Activated CD4-positive, alpha-beta T cell treated with anti-CD3 and anti-CD28 coated beads, Interleukin-2, amount 50 U/mL, for 16 hours (primary cell): ENCODE measurements at places on chromosomes 3 and 15.

GRCh38 chr3:151345859-151346258 lies 16.5 kb upstream of the P2RY13 start:
- DNase-seq = no peak

DNA sequence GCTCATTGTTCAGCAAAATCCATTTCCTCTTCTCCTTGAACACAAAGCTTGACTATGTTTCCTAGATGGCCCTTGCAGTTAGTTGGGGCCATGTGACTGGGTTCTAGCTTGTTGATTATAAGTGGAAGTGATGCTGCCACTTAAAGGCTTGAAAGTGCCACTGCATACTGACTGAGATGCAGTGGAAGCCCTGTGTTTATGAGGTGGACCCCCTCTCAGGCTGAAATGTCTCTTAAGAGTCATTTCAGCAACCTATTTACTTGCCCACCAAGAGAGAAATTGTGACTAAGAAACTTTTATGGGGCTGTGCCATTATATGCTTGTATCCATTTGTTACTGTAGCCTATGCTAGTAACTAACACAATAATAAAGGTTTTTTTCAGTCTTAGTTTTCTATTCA lies 8.4 kb upstream of the ANP32A start:
- peak; percentile 35 for DNase-seq

GRCh38 chr15:83278191-83278590 lies 6.3 kb downstream of the BNC1 start:
- DNase-seq = no peak

DNA sequence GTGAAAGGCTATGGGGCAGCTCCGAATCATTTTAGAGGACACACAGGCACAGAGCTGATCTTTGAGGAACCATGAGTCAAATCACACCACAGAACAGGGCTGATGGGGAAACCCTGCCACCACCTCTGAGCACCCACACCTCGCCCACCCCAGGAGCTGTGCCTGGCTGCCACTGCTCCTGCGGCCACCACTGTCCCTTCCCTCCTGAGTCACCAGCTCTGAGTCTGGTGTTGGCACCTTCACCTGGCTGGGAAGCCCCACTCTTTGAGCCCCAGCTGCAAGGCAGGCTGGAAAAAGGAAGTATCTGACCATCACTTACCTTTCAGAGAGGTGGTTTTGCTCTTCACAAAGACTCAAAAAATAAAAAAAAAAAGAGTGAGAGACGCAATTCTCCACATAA lies 63.6 kb upstream of the MEF2A start:
- peak; percentile 81 for DNase-seq

- no peak for DNase-seq
Measured at GRCh38 chr15:59885832-59886231, 118.3 kb upstream of the FOXB1 start.

GRCh38 chr3:3069723-3070122 lies 40.5 kb downstream of the IL5RA start:
- no peak for DNase-seq

DNA sequence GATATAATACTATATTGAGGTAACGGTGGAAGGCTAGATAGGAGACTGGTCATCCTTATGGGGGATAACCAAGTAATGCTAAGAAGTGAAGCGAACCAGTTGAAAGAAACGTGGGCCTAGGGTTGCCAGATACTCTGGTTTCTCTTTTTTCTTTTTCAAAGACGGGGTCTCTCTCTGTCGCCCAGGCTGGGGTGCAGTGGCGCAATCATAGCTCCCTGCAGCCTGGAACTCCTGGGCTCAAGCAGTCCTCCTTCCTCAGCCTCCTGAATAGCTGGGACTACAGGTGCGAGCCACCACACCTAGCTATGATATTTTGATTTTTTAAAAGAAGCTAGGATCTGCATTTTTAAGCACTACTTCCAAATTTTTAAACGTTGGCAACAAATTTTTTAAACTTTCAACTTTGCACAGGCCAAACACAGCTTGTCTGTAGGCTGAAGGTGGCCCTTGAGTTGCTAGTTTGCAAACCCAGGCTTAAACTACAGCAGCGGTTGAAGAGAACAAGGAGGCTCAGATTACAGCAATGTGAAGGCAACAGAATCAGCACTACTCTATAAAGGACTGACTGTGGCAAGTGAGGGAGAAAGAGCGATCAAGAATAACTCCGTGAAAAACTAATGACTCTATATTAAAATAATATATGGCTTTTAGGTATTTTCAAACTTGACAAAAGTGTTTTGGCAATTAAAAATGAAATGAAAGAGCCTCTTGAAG lies 1.2 kb upstream of the RUBCN start:
- no peak for DNase-seq

- no peak for DNase-seq
Measured at GRCh38 chr3:167992381-167992780, 103.3 kb downstream of the GOLIM4 start.

- no peak for DNase-seq
Measured at GRCh38 chr15:72781631-72782030, 1.9 kb downstream of the ADPGK start.

- no peak for DNase-seq
Measured at GRCh38 chr15:36844534-36844998, 255.8 kb downstream of the MEIS2 start.

GRCh38 chr3:55165704-55166405 lies 238.0 kb upstream of the LRTM1 start:
- no peak for DNase-seq

DNA sequence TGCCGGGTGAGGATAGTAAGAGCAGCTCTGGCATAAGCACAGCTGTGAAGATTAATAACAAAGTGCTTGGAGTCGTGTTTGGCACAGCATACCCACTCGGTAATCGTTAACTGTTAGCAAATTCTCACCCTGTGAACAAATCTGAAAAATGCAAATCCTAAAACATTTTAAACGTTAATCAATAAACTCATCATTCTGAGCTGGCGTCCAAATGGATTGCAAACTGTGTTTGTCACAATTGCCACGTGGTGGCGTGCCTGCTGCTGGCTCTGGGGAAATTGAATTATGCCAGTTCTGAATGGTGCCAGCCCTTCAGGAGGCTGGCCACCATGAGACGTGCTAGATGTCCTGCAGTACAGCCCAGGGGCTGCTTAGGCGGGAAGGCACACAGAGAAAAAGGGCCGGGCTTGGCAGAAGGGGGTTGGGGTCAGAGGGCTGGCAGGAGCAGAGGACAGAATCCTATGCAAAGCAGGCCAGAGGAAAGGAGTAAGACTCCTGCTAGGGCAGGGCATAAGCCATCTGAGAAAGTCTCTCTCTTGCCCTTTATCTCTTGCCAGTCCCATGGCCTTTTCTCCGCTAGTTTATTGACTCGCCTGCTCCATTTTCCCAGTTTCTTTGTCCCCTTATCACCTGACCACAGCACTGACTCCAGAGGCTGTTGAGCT lies 22.1 kb upstream of the POLG start:
- DNase-seq = peak; percentile 18

- DNase-seq = no peak
Measured at GRCh38 chr3:62548528-62549205, 175.3 kb upstream of the FEZF2 start.

GRCh38 chr3:4321732-4322131 lies 18.6 kb downstream of the SETMAR start:
- DNase-seq = no peak

- no peak for DNase-seq
Measured at GRCh38 chr15:83057696-83058376, 9.2 kb downstream of the BTBD1 start.

GRCh38 chr3:52231502-52232278 lies 6.2 kb upstream of the TLR9 start:
- peak; percentile 86 for DNase-seq

GRCh38 chr3:18870074-18870640 lies 278.2 kb upstream of the KCNH8 start:
- DNase-seq = peak; percentile 42

DNA sequence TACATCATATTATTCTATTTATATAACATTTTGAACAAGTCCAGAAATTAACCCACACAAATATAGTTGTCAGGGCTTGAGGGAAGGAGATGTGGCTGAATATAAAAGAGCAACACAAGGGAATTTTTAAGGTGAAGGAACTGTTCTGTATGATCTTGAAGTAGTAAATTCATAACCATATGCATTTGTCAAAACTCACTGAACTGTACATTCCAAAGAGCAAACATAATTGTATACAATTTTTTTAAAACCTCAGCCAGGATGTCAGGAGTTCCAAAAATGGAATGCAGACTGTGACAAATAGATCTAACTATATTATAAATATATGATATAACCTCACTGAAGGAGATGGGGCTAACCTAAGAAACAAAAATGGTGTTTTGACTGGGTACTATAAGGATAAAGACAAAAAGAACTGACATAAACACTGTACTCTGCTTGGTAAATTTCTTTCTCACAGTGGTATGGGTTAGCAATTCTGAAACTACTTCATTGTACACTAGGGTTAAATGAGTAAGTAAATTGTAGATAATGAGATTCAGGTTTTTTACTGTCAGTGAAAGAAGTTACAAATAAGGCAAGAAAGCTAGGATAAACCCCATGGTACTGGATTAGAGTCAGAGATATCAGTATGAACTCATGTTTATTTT lies 14.4 kb downstream of the GOLGB1 start:
- DNase-seq = peak; percentile 79

GRCh38 chr3:127846576-127846975 lies 24.3 kb upstream of the MGLL start:
- DNase-seq = no peak

DNA sequence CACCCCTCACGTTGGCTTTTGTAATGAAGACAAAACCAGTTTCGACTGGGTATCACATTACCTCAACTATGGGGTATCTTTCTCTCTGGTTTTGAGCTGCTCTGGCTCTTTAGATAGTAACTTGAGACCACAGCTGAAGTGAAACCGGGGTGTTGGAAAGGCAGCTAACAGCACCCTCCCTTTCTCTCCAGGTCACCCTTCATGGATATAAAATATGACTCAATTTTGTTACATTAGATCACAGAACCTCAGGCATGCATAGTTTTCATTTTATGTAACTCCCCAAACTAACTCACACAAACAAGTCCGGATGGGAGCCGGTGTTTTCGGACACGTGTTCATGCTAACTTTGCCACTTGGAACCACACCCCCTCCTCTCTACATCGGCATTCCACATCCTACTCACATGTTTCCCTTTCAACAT lies 90.7 kb downstream of the NR2F2 start:
- no peak for DNase-seq

GRCh38 chr3:50354186-50354764 lies 3.6 kb downstream of the CYB561D2 start:
- no peak for DNase-seq

DNA sequence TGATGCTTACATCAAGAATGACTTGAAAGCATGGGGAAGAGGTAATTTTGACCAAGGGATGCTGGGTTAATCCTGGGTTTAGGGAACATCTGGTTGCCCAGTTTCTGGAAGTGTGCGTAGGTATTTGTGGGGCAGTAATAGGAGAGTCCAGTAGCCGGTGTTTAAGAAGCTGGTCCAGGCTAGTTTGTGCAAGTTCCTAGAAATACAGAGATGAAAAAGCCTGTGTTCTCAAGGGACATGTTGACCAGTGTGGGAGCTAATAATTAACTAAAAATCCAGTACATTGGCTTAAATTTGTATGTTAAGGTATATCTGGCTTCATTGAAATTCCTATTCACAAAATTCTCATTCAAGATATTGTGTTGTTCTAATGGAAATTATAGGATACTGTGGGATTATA lies 51.2 kb downstream of the UBE2E2 start:
- DNase-seq = no peak

- DNase-seq = no peak
Measured at GRCh38 chr15:85684174-85684710, 110.5 kb downstream of the KLHL25 start.

DNA sequence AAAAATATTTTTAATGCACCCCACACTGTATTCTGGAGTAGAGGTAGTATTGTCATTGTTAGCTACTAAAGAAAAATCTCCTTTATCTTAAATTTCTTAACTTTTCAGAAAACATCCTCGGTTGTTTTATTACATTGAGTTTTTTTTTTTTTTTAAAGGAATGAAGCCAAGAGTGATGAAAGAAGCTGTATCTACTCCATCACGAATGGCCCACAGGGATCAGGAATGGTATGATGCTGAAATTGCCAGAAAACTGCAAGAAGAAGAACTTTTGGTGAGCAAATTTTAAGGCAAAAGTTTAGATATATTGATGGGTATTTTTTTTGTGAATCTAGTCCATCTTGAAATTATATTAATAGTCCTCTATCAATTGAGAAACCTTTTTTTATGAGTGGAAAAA lies 49.7 kb upstream of the UTS2B start:
- DNase-seq = no peak

DNA sequence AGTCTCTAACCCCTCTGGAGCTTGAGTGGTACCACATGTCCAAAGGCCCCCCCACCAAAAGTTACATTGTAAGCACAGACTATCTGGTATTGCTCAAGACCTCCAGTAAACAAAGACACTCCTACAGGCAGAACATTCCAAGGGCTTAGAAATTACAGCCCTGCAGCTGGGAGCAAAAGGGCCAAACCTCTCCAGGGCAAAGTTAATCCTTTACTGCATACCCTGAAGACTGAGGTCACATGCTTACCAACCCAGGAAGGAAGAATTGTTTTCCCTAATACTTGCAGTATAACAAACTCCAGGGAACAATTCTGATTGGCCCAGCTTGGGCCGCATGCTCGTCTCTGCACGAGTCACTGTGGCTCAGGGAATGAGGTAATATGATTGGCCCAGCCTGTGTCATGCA lies 266.1 kb upstream of the NR2F2 start:
- DNase-seq = no peak

DNA sequence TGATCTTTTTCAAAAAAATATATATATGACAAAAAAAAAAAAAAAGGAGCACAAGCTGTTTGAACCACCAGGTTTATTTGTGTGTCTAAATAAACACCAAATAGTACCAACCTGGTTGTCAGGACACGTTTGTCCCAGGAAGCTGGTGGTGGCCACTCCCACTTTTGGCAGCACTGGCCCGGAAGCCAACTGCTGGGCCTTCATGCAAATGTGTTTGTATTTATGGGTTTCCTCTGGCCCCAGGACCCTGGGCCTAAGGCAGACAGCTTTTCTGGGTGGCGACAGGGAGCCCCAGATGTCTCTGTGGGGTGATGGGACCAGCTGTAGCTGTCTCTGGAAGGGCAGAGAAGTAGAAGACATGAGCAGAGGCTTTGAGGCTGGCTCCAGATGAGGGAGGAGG lies 31.6 kb downstream of the PRKCD start:
- no peak for DNase-seq

DNA sequence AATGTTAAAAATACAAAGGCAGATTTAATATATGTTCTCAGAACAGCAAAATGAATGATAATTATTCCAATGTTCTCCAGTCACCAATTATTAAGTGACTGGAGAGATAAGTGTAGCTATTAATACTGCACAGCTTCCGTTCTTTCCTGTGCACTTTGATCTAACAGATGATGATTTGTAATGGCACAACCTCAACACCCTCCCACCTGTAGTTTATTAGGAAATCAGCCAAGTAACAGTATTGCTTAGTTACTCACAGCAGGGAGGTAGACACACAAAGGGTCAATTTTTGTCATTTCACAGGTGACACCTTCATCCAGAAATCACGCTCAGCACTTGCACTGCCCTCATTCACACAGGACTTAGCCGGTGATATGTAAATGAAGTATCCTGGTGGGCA lies 688.1 kb downstream of the EPHA3 start:
- no peak for DNase-seq

GRCh38 chr15:40259021-40259420 lies 20.2 kb downstream of the PAK6 start:
- no peak for DNase-seq
